ENCODE measurements at places on chromosomes 1 and 21.

- no peak overlapping the region for H3K4me3 ChIP-seq
- H3K36me3 ChIP-seq = peaks cover 8% of the 10 kb centered on the region
- peaks cover 6% of the 10 kb centered on the region for H3K4me1 ChIP-seq
- H3K27ac ChIP-seq = no peak overlapping the region
- no peaks in the 10 kb centered on the region for H3K27me3 ChIP-seq
- no peak for DNase-seq
These were observed 2.3 kb upstream of the MAP3K6 start for GRCh38 chr1:27368869-27369582.

DNA sequence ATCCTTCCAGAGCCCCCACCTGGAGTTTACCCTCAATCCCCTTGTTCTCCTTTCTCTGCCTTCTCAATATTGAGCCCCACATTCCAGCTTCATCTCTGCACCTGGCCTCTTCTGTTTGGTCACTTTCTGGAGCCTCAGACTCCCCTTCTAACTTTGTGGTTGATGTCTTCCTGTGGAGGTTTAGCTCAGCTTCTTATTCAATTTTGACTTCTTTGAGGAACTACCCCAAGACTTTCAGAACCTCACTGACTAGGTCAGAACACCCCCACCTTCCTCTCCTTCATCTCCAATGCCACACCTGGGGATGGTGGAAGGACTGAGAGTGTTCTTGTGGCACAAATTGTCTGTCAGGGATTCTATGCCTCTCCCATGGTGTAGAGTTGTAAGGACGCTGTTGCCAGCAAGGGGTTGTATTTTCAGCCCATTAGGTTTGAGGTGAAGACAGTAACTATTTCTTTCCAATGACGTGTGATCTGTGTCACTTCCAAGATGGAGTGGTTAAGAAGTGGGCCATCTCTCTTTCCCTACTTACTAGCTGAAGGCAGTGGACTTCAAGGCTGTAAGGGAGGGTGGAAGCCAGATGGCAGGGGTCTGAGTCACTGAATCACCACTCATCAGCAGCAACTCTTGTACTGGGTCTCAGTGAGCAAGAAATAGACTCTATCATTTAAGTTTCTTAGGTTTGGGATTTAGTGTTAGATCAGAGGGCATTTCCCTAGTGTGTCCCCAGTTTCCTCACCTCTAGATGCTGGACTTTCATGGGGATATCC lies 80.6 kb downstream of the PAPPA2 start:
- no peaks in the 10 kb centered on the region for H3K36me3 ChIP-seq
- H3K27ac ChIP-seq = no peak overlapping the region
- no peaks in the 10 kb centered on the region for H3K4me1 ChIP-seq
- H3K27me3 ChIP-seq = peaks cover 5% of the 10 kb centered on the region
- DNase-seq = no peak

DNA sequence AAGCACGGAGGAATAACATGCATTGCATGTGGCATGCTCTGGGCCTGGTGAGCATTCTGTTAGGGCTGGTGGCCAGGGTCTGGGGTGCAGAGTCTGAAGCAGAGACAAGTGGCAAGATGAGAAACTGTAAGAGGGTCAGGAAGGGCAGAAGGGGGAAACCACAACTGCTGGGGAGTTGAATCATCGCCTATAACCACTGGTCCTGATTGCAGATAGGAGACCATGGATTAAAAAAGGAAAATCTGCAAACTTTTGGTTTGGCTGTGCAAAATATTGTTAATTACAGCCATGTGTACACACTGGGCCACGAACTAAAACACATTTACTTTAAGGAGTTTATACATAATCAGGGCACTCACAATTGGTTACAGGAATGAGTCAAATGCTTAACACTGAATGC lies 76.6 kb downstream of the TGFBR3 start:
- H3K27me3 ChIP-seq = no peaks in the 10 kb centered on the region
- peaks cover 22% of the 10 kb centered on the region for H3K4me1 ChIP-seq
- no peak for DNase-seq
- no peaks in the 10 kb centered on the region for H3K36me3 ChIP-seq
- no peak overlapping the region for H3K27ac ChIP-seq

DNA sequence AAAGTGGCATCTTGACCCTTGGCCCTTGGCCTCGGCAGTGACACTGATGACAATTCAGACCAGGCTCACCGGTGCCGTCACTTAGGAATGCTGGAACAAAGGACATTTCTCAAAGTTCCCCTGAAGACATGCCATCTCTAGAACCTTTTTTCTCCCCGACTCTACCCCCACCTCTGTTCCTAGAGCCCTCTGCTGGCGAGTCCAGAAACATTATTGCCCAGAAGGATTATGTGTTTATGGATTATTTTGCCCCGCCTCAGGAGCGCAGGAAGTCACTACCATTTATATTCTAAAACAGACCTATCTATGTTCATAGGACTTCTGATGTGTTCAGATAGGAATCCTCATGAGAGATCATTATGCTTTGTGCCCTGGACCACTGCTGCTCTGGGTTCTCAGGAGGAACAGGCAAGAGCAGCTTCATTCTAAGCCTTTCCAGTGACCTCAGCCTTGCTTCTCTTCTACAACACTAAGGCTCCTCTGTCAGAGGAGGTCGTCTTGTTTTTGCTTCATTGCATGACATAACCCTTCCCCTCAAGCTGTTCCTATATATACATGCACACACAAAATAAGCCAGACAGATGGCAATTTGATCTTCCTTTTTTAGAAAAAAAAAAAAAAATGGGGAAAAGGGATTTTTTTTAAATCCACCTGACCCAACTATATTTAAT lies 12.4 kb upstream of the SHISA4 start:
- no peaks in the 10 kb centered on the region for H3K4me1 ChIP-seq
- no peak overlapping the region for H3K4me3 ChIP-seq
- no peak for DNase-seq
- H3K27ac ChIP-seq = no peak overlapping the region

DNA sequence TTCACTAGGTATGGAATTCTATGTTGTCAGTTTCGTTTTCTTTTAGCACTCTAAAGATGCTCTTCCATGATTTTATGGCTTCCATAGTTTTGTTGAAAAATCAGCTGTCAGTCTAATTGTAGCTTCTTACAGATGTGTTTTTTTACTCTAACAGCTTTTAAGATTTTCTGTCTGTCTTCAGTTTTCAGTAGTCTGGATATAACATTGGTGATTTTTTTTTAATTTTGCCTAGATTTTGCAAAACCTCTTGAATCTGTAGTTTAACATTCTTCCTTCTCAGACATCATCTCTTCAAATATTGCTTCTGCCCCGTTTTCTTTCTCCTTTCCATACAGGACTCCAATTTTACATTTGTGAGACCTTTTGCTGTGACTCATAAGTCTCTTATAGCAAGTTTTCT lies 17.9 kb upstream of the DYRK1A start:
- H3K27ac ChIP-seq = no peak overlapping the region
- H3K4me3 ChIP-seq = no peak overlapping the region
- no peak for DNase-seq
- no peaks in the 10 kb centered on the region for H3K36me3 ChIP-seq
- no peaks in the 10 kb centered on the region for H3K4me1 ChIP-seq
- H3K27me3 ChIP-seq = no peaks in the 10 kb centered on the region

DNA sequence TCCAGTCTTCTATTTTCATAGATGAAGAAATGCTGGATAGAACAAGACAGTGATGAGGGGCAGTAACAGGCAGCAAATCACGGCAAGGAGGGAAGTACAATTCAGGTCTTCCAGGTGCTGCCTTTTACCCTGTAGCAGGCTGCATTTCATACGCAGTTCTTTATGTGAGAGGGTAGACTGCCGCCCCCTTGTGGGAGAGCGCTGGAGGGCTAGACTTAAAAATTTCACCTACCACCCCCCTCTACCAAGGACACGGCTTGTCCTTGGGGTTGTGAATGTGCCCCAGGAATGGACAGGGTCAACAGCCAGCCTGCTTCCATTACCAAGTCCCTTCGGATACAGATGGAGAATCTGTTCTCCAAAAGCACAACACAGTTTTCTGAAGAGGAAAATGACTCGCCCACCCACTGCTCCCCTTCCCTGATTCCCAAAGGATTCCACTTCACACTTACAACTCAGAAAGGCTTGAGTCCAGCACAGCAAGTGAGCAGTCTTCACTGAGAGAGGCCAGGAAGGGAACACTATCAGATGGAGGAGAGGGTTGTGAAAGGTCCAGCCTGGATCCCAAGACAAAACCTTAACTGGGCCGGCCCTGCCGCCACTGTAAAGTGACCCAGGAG lies 7.4 kb downstream of the WDR77 start:
- peaks cover 5% of the 10 kb centered on the region for H3K4me1 ChIP-seq
- H3K36me3 ChIP-seq = peaks cover 93% of the 10 kb centered on the region
- H3K27me3 ChIP-seq = no peaks in the 10 kb centered on the region
- no peak overlapping the region for H3K4me3 ChIP-seq
- DNase-seq = no peak

DNA sequence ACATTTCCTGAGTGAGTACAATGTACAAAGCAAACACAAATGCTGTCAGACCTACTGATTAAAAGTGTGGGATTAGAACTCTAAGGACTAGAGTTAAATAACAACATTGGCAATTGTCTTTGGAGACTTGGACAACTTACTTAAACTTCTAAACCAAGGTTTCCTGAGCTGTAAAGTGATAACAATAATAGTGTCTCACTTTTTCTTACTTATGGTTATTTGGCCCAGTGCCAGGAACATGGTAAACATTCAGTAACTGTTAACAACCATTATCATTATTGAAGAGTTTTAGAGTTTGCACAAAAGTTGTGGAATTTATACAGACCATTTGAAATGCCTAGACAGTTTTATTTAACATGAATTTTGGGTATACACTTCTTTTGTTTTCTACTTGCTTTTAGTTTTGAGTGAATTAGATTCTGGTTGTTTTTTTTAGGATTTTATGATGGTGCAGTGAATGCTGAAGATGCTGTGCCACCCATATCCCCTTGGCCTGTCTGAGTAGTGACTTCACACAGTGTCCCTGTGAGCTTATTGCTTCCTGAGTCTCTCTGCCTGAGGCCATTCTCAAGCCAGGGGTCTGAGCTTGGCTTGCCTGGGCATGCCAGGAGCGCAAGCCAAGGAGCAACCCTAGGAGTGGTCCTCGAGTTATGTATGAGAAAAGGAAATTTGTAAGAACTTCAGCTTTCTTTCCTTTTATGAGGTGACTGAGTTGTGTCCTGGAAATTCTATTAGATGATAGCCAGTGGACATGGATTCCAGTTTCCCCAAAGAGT lies 932.8 kb downstream of the TTLL7 start:
- no peak overlapping the region for H3K27ac ChIP-seq
- H3K4me3 ChIP-seq = no peak overlapping the region
- no peak for DNase-seq
- H3K36me3 ChIP-seq = no peaks in the 10 kb centered on the region
- H3K27me3 ChIP-seq = no peaks in the 10 kb centered on the region

All from RWPE2 (cell line).